ENCODE measurements at places on chromosomes 1 and 21. TPM values are rescaled to one million over a fixed set of nuclear protein-coding genes. Genes with fewer than 3 reads are reported as not detected.

Gene IGSF21
- 28.0 TPM for total RNA-seq

DNA sequence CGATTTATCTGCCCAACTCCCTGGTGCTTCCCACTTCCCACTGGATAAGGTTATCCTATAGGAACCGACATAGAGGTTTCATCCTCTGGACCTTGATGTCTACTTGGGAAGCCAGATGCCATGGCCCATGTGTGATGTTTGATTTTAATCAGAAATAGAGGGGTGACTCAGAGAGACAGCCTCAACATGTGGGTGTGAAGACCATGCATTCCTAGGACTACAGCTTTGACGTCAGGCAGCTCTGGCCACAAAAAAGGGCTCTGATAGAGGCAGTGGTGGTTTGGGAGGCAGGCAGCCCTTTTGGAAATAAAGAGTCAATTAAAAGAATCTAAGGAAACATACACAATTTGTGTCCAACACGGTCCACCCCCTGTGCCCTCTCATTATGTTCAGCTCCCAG lies 5.2 kb upstream of the SH2D2A start:
- no peak for DNase-seq

GRCh38 chr1:208213786-208214185 lies 30.4 kb downstream of the PLXNA2 start:
- DNase-seq = no peak

Gene RHD
- total RNA-seq = not detected

DNA sequence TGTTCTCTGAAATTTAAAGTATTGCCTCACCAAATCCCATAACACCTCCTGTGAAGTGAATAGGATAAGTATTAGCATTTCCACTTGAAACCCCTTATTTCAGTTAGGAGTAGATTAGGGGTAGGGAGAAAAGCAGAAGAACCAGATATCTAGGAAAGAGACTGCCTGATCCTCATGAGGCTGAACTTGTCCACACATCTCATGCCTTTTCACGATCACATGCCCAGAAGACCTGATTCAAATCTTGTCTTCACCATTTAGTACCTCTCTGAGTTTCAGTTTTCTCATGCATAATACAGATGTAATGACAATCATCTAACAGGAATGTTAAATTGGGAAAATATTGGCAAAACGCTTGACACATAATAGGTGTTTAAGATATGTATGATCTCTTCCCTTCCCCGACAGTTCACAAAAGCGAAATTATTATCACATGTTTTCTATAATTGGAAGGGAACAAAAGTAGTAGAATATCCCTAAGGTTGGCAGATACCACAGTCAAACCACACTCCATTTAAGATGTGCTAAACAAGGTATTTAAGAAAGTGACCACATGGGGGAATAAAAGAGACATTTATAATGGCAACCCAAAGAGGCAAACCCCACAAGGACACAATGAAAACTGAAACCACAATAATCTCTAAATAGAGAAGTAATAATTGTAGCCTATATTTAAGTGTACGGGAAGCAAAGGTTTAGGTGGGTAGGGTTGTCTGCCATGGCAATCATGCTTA lies 25.2 kb downstream of the GFI1 start:
- DNase-seq = no peak

GRCh38 chr1:246680696-246681130 lies 43.5 kb upstream of the SCCPDH start:
- DNase-seq = no peak

Gene TEDDM1
- total RNA-seq = not detected

DNA sequence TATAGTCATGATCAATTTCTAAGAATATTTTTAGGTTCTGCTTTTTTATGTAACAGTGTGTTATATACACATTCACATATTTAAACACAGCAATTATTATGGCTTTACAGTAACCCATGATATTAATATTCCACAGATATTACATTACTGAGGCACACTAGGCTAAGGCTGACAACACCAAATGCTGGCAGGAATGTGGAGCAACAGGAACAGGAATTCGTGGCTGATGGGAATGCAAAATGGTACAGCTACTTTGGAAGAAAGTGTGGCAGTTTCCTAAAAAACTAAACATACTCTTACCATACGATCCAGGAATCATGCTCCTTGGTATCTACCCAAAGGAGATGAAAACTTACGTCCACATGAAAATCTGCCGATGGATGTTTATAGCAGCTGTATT lies 1.9 kb upstream of the KCNJ9 start:
- DNase-seq = no peak

DNA sequence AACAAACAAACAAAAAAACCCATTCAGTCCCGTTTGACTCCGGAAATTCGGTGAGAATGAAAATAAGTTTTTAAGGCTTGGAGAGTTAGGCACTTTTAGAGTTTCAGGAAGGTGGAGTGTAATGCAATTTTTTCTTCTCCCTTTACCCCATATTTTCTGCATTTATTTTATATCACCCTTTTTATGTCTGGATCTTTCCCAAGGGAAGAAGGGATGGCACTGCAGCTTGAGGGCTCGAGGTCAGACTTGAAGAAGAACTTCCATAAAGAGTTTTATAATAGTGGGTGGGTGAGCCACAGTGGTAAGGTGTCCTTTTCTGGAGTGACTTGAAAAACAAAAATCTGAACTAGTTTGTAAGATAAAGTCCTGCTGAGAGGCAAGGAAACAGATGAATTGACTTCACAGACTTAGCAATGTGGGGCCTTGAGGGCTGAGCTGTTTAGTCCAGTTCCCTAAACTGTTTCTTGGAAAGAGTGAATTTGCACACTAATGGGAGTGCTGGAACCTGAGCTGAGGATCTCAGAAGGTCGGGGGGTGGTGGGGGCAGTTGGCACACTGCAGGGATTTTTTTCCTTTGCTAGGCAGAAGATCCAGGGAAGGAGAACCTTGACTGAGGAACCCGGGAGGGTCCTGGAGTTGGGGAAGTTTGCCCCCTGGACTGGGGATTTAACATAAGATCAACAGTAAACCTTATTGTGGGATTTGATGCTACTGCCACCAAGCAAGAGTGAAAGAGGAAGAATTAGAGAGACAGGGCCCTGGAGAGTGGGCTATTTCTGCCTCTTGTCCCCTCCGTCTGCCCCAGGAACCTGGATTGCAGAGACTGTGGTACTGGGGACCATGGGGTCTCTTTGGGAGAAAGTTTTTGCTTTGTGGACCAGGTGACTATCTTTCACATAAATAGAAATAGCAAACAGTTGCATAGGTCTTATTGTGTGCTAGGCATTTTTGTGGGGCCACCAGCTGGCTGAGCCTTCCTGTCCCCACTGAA lies 1.8 kb upstream of the MEX3A start:
- DNase-seq = no peak

DNA sequence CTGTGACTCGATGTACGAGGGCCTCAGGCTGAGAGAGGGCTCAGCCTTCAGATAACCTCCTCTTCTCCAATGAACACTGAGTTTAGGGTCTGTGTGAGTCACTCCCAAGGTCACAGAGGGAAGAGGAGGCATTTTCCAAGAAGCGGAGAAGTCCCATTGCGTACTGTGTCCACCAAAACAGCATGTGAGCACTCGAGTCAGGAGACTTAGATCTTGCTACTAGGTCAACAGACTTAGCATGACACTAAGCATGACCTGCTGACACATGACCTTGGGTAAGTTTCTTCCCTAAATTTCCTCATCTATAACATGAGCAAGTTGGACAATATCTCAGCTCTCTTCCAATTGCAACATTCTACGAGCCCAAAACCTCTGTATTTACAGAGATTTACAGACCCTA lies 68.0 kb downstream of the PLPP3 start:
- DNase-seq = no peak

- DNase-seq = no peak
These were observed 54.2 kb downstream of the SH3GLB1 start for GRCh38 chr1:86758570-86758969.

Gene LRRC8C
- 2.1 TPM for total RNA-seq

- DNase-seq = no peak
These were observed 588.3 kb upstream of the PBX1 start for GRCh38 chr1:163970699-163971098.

GRCh38 chr1:54556110-54556509 lies 8.1 kb downstream of the ACOT11 start:
- DNase-seq = no peak

DNA sequence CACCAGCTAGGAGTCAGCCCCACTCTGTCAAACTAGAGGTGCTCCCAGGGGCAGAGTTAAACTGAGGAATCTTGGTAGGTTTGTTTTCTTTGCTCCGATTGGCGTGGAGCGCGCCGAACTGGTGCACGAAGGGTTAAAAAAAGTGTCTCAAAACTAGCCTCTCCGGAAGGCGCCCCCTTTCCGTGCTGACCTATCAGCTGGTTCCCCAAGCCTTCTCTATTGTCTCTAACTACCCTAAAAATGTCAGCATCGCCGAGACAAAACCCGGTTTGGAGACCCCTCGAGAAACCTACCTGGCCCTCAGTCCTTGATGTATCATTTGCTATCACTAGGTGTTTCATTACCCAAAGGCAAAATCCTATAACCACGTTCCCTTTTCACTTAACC lies 2.2 kb downstream of the TGFB2 start:
- DNase-seq = peak; percentile 37

DNA sequence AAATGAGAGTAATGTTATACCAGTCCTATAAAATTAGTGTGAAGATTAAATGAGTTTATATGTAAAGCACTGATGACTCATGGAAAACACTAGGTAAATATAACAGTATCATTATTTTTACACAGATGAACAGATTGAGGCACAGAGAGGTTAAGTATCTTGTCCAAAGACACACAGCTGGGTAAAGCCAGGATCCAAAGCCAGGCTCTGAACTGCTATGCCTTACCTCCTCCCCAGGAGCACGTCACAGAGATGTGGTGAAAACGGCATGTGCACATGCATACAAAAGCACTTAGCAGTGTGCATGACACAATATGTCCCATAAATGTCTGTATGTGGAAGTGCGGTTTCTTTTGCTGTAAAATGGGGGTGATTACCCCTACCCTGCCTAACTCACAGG lies 56.9 kb downstream of the MAN1C1 start:
- no peak for DNase-seq

DNA sequence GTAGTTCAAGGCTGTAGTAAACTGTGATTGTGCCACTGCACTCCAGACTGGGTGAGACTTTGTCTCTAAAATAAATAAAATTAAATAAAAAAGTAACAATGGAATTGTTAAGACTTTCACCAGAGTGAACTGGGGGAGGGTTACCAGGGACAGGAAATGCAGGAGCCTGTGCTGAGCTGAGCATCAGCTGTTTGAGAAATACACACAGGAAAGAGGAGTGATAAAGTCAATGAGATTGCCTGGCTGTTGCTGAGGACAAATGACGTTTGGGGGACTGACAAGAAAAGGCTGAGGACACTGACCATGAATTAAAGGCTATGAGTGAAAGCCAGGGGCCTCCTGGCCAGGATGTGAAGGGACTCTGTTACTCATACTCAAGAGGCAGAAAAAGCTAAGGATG lies 226.3 kb downstream of the SETD4 start:
- DNase-seq = no peak

Gene ST6GALNAC3
- total RNA-seq = 11.9 TPM

DNA sequence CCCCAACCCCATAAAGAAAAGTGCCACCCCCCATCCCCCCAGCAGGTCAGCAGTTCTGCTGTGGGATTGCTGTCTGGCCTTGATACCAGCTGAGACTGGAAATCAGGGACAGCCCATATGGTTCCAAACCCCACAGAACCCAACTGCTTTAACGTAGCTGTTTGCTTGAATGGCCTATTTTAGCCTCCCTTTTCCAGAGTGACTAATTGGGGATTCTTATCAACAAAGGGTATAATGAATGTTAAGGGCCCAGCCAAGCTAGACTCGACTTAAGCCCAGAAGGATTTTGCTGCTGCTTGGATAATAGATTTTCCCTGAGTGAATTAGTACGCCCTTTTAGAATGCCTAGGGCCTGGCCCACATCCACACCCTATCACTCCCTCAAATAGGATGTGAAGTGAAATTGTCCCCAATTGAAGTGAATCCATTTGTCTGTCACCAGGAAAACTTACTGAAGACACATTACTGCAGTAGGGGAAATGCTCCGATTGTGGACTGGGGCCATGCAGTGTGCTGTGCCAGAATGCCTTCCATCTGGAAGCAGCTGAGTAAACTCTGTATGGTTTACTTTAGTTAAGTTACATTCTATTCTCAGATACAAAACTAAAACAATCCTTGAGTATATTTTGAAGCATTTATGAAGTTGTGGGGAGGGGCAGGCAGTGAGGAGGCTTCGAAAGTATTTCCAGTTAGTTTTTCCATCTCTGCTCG lies 156.9 kb downstream of the DHRS3 start:
- DNase-seq = no peak

- DNase-seq = no peak
These were observed 60.8 kb upstream of the BCL9 start for GRCh38 chr1:147480565-147480935.

DNA sequence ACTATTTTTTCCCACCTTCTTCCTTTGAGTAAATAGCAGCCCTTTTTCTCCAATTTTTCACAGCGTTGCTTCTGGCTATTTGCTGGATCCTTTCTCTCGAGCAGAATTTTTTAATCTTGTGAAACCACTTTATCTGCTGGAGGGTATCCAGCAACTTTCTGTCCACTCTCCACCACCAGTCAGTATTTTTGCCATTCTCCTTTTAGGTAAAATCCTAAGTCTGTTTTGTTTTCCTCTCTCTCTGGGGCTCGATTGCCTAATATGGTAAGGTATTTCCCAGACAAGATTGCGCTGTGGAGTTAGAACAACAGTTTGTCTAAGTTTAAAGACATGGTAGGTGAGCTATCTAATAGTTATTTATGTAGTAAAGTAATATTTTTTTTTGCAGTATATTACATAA lies 156.9 kb downstream of the PPP1R12B start:
- DNase-seq = no peak

DNA sequence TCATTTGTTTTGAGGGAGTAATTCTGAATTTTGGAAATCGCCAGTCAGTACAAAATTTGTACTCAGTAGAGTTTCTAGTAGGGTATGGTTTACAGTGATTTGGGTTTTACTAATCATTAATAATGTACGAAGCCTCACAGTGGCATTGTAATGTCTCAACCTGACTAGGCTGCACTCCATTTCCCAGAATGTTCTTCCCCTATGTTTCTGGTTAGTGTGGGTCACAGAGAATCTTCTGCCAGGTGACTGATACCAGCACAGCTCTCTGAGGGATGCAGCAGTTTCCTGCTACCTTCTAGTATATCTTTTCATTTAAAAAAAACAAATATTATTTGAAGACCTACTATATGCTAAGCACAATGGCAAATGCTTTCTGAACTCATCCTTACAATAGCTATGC lies 112.9 kb downstream of the PTPN14 start:
- DNase-seq = no peak

- no peak for DNase-seq
These were observed 27.5 kb upstream of the SLC44A3 start for GRCh38 chr1:94792473-94793295.
